ENCODE measurements at places on chromosomes 12 and 14.

DNA sequence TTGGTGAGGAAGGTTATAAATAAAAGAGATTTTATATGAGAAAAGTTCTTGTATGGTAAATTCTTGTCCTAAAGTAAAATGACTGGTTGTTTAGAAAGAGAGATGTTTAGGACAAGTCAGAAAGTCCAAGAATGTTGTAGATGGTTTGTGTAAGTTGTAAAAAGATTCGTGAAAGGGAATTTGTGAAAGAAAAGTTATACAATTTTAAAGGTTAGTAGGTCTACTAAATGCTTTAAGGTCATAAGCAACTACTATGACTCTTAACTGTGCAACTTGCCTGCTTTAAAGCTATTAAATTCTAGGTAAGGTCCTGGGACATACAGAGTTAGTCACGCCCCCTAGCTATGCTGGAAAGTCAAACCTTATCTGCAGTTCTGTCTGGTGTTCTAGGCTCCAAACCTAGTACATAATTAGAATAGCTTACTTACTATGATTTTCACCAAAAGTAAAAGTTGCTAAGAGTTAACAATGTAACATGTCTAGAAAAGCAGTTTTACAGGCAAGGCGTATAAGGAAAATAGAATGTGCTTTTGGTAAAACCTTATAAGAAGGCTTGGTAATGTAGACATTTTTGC lies 11.2 kb upstream of the DHRS2 start:
- no peaks in the 10 kb centered on the region for H3K4me1 ChIP-seq
- no peak overlapping the region for H3K4me3 ChIP-seq
- no peaks in the 10 kb centered on the region for H3K36me3 ChIP-seq
- peaks cover 16% of the 10 kb centered on the region for H3K27me3 ChIP-seq
- no peak for DNase-seq

GRCh38 chr12:105928436-105928835 lies 210.3 kb downstream of the NUAK1 start:
- no peaks in the 10 kb centered on the region for H3K36me3 ChIP-seq
- DNase-seq: no peak
- H3K27ac ChIP-seq: no peak overlapping the region
- no peaks in the 10 kb centered on the region for H3K4me1 ChIP-seq
- peaks cover 6% of the 10 kb centered on the region for H3K27me3 ChIP-seq

DNA sequence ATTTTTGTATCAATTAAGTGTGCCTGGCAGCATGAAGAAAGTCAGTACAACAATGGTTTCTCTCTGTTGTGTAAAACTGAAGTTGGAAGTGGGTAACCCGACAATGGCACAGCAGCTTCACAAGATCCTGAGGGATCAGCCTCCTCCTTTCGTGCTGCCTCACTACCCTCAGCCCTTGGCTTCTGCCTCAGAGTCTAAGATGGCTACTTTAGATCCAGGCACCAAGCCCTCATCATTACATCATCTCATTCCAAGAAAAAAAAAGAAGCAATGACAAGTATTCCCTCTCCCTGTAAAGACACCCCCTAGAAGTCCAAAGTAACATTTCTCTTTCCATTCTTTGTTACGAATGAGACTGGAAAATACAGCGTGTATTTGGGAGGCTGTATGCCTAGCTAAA lies 92.6 kb downstream of the DNAI7 start:
- H3K27ac ChIP-seq: no peak overlapping the region
- no peaks in the 10 kb centered on the region for H3K36me3 ChIP-seq
- H3K27me3 ChIP-seq: no peaks in the 10 kb centered on the region
- no peaks in the 10 kb centered on the region for H3K4me1 ChIP-seq

GRCh38 chr14:68464711-68465110 lies 328.2 kb downstream of the ZFP36L1 start:
- H3K27me3 ChIP-seq: no peaks in the 10 kb centered on the region
- H3K4me1 ChIP-seq: peaks cover 26% of the 10 kb centered on the region
- H3K4me3 ChIP-seq: no peak overlapping the region
- H3K36me3 ChIP-seq: no peaks in the 10 kb centered on the region
- DNase-seq: no peak

DNA sequence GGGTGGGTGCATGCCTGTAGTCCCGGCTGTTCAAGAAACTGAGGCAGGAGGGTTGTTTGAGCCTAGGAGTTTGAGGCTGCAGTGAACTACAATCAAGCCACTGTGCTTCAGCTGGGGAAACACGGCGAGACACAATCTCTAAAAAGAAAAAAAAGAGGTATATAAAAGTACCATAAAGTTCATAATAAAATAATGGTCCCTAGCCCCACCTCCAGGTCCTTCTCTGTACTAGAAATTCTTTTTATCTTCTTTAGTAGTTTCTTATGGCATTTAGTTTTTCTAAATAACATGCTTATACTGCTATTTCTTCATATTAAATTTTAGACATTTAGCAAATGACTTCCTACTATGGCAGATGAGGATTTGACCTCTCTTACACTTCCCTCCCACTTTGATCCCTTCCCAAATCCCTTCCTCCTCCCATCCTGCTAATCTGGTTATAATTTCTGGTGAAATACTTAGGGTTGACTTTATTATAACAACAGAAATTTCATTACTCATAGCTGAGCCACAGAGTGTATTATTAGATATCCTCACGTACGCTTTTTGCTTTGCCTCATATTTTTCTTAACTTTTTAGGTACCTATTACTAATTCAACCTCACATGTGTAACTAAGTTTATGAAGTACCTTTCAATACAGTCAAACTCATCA lies 94.7 kb downstream of the SLC41A2 start:
- H3K27ac ChIP-seq: no peak overlapping the region
- H3K4me1 ChIP-seq: no peaks in the 10 kb centered on the region
- peaks cover 5% of the 10 kb centered on the region for H3K27me3 ChIP-seq
- H3K4me3 ChIP-seq: no peak overlapping the region
- H3K36me3 ChIP-seq: no peaks in the 10 kb centered on the region

- H3K27ac ChIP-seq: no peak overlapping the region
- no peaks in the 10 kb centered on the region for H3K36me3 ChIP-seq
- no peak overlapping the region for H3K4me3 ChIP-seq
- peaks cover 55% of the 10 kb centered on the region for H3K27me3 ChIP-seq
- H3K4me1 ChIP-seq: no peaks in the 10 kb centered on the region
These were observed 29.7 kb downstream of the NOS1 start for GRCh38 chr12:117331691-117332090.

DNA sequence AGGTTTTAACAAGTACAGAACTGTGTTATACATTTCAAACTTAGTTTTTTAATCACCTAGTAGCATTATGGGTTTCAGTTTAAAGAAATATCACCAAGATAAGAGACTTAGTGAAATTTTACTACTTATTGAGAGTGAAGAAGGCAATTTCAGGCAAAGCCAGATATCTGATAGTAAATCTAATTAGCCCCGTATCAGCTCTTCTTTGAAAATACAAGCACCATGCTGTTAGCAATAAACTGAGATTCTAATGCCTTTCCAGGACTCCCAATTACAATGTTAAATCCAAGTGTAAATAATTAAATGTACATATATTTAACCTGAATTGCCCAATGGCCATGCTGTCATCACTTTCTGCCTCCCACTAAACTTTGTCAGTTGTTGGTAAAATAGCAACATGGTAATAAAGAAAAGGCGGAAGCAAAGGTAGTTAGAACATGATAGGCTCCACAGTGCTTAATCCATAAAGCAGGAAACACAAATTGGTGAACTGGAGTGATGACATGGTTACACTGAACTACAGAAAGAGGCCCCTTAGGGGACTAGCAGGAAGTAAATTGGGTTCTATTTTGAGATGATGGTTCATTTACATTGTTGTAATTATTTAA lies 646.1 kb downstream of the C12orf50 start:
- no peaks in the 10 kb centered on the region for H3K27me3 ChIP-seq
- H3K4me1 ChIP-seq: peaks cover 15% of the 10 kb centered on the region
- H3K27ac ChIP-seq: no peak overlapping the region
- H3K36me3 ChIP-seq: peaks cover 2% of the 10 kb centered on the region
- no peak overlapping the region for H3K4me3 ChIP-seq

DNA sequence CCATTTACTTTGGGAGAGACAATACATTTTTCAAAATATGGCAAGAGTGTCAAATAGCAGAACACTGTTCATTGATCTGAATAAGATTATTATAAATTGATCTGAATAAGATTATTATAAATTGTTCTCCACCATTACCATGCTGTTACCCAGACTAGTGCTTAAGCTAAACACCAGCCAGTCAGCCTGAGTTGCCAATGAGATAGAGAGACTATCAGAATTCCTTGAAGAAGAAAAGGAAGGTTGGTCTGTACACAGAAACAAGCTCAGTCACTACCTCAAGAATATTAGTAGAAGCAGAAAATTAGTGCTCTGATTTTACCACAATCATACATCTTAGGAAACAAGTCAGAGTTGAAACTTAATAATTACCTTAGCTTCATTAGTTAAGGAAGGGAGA lies 469.8 kb downstream of the FOXG1 start:
- H3K27me3 ChIP-seq: no peaks in the 10 kb centered on the region
- no peaks in the 10 kb centered on the region for H3K4me1 ChIP-seq
- no peaks in the 10 kb centered on the region for H3K36me3 ChIP-seq
- H3K4me3 ChIP-seq: no peak overlapping the region
- peak overlapping the region; percentile 5 for H3K27ac ChIP-seq
- DNase-seq: no peak

GRCh38 chr14:42198010-42198409 lies 591.3 kb downstream of the LRFN5 start:
- no peaks in the 10 kb centered on the region for H3K36me3 ChIP-seq
- no peaks in the 10 kb centered on the region for H3K4me1 ChIP-seq
- H3K4me3 ChIP-seq: no peak overlapping the region

- no peaks in the 10 kb centered on the region for H3K4me1 ChIP-seq
- H3K36me3 ChIP-seq: no peaks in the 10 kb centered on the region
- H3K27me3 ChIP-seq: peaks cover 26% of the 10 kb centered on the region
- no peak overlapping the region for H3K4me3 ChIP-seq
These were observed 5.8 kb downstream of the ASB2 start for GRCh38 chr14:93970585-93970964.

DNA sequence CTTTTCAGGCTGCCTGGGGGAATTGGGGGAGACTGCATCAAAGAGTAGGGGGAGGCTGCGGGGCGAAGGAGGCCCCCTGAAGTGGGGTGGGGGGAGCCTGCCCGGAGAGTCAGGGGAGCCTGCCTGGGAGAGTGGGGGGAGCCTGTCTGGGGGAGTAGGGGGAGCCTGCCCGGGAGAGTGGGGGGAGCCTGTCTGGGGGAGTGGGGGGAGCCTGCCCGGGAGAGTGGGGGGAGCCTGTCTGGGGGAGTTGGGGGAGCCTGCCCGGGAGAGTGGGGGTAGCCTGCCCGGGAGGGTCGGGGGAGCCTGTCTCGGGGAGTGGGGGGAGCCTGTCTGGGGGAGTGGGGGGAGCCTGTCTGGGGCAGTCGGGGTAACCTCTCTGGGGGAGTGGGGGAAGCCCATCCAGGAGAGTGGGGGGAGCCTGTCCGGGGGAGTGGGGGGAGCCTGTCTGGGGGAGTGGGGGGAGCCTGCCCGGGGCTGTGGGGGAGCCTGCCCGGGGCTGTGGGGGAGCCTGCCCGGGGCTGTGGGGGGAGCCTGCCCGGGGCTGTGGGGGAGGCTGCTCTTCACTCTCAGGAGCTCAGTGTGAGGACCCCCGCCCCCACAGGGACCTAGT lies 6.5 kb upstream of the DEGS2 start:
- no peak for DNase-seq
- H3K36me3 ChIP-seq: no peaks in the 10 kb centered on the region
- no peak overlapping the region for H3K4me3 ChIP-seq

DNA sequence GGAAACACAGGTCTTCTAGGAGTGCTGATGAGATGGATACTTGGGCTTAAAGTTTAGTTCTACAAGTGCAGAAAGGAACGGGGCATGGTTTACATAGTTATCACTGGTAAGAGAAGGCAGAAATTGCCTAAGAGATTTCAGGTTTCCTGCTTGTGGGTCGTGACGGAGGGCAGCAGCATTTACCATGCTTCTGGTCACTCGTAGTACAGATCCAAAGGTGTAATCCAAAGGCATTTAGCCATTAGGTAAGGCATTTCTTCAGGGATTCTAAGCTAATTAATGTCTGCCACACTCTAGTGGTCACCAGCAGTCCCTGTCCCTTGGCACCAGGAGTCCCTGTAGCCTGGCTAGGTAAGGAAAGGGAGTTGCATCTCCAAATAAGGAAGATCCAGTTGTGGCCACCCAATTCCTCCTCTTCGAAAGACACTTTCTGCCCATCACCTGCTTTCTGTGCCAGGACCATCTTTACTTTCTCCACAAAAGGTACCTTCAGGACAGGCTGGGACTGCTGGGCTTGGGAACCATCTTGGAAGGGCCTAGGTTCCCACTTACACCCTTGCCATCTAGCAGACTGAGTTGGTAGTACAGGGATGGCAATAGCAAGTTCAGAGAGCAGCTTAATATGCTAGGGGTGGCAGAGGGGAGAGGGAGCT lies 1.5 kb downstream of the GSTZ1 start:
- peak overlapping the region; percentile 98 for H3K4me3 ChIP-seq
- H3K27me3 ChIP-seq: no peaks in the 10 kb centered on the region
- DNase-seq: no peak
- no peaks in the 10 kb centered on the region for H3K36me3 ChIP-seq
- peaks cover 26% of the 10 kb centered on the region for H3K4me1 ChIP-seq

DNA sequence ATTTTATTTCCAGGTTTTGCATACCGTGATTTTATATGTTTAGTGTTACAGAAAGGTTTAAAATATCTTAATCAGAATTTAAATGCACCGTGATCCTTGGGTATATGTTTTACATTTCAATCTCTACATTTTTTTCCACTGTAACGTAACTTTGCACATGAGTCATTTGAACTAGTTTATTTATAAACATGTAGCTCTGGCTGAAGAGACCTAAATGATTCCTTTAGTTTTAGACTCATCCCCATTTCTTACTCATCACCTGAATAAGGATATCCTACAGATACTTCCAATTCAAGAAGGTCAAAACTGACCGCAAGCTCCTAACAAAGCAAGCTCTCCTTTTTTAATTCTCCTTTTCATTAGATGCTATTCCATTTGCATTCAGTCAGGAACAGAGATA lies 42.7 kb upstream of the SLC6A15 start:
- DNase-seq: no peak
- H3K27me3 ChIP-seq: peaks cover 5% of the 10 kb centered on the region
- no peak overlapping the region for H3K27ac ChIP-seq
- H3K4me1 ChIP-seq: no peaks in the 10 kb centered on the region

- H3K4me1 ChIP-seq: no peaks in the 10 kb centered on the region
- H3K27ac ChIP-seq: no peak overlapping the region
- peaks cover 3% of the 10 kb centered on the region for H3K36me3 ChIP-seq
- DNase-seq: no peak
- no peaks in the 10 kb centered on the region for H3K27me3 ChIP-seq
These were observed 310.3 kb downstream of the C12orf75 start for GRCh38 chr12:105640761-105641160.

GRCh38 chr12:68789144-68789878 lies 18.7 kb upstream of the MDM2 start:
- H3K36me3 ChIP-seq: no peaks in the 10 kb centered on the region
- H3K27me3 ChIP-seq: no peaks in the 10 kb centered on the region
- H3K27ac ChIP-seq: peak overlapping the region; percentile 94
- H3K4me3 ChIP-seq: no peak overlapping the region
- DNase-seq: no peak

- no peak overlapping the region for H3K27ac ChIP-seq
- no peak overlapping the region for H3K4me3 ChIP-seq
- no peak for DNase-seq
- no peaks in the 10 kb centered on the region for H3K4me1 ChIP-seq
- no peaks in the 10 kb centered on the region for H3K36me3 ChIP-seq
- H3K27me3 ChIP-seq: peaks cover 15% of the 10 kb centered on the region
These were observed 120.8 kb downstream of the SAMD4A start for GRCh38 chr14:54687750-54688119.
